ENCODE measurements at places on chromosomes 5 and 9.

GRCh38 chr5:142981475-142981874 lies 211.3 kb downstream of the ARHGAP26 start:
- no peak for DNase-seq

GRCh38 chr5:170503990-170504596 lies at the start of gene KCNIP1:
Gene KCNIP1 (plus strand): TSS chr5:170504020.
- DNase-seq, result no peak

DNA sequence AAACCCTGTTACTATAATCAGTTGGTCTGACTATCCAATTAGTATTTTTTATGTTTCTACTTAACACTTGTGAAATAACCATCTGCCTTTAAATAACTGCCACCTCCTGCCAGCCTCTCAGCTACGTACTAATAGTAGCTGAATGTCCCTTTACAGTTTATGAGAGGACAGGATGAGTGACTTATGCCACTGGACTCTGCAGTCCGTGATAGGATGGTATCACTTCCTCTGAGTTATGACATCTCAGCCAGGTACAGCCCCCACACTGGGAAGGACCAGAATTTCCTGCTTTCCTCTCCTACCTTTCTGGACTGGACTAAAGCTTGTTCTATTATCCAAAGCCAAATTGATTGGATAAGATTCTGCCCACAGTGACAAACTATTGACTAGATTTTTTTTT lies 102.9 kb downstream of the ZFAND5 start:
- DNase-seq, result no peak

DNA sequence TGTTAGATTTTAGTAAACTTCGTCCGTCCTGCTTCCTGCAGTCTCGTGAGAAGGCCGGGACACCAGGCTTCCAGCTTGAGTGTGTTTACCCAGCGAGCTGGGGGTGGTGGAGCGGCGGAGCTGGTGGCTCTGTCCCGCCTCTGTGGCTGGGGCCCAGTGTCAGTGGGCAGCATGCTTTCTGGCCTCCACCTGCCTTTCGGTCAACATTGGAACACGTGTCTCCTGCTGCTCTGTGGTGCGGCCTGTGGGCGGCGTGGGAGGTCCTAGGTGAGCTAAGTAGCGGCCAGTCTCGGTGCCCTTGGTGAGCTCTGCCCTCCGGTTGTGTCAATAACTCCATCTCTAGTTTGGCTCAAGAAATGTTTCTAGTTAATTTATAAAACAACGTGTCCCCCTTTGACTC lies 125.9 kb downstream of the GADD45G start:
- DNase-seq, result no peak

GRCh38 chr9:104082168-104082567 lies 11.9 kb upstream of the SMC2 start:
- DNase-seq, result no peak

DNA sequence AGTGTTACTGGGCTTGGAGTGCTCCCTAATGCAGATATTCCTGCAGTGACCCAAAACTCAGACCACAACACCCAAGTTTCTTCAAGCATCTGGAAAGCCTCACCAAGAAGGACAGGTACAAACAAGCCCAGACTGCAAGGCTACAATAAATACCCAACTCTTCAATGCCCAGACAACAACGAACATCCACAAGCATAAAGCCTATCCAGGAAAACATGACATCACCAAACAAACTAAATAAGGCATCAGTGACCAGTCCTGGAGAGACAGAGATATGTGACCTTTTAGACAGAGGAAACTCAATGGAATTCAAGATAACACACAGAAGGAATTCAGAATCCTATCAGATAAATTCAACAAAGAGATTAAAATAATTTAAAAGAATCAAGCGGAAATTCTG lies 605.6 kb downstream of the PDE4D start:
- DNase-seq, result no peak

DNA sequence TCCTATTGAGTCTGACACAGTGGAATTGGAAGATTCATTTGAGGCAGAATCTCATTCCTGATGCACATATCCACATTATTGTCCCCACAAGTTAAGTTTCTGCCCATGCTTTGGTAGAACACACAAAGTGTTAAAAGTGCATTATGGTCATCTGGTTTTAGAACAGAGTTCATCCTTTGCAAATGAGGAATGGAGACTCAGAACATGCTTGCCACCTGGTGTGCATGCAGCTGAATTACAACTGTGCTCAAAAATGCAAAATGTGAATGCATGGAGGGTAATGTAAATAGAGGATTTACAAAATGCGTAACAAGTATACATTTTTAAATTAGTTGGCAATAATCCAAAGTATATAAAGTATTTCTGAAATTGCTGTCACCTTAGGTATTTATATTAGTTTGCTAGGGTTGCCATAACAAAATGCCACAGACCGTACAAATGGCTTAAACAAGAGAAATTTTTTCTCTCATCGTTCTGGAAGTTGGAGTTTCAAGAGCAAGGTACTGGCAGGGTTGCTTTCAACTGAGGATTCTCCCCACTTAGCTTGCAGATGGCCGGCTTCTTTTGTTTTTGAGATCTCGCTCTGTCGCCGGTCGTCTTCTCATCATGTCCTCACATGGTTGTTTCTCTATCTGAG lies 671.1 kb downstream of the TAF11L14 start:
- no peak for DNase-seq

DNA sequence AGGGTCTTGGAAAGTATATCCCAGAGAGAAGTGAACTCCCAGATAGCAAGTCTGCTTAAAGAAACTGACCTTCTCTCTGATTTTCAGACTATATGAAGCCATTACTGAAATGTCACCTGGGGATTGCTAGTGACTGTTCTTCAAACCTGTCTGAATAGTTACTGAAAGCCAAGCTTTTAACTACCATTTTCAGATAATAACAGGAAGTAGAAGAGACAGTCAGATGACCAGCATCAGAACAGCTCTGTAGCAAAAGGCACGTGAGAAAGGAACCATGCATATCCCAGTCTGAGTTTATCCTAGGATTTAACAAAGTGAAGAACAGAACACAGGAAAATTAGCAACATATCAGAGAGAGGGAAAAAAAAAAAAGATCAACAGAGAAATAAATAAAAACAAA lies 74.9 kb upstream of the SELENOP start:
- DNase-seq, result no peak

GRCh38 chr5:27392716-27393115 lies 354.3 kb upstream of the CDH9 start:
- DNase-seq, result no peak

DNA sequence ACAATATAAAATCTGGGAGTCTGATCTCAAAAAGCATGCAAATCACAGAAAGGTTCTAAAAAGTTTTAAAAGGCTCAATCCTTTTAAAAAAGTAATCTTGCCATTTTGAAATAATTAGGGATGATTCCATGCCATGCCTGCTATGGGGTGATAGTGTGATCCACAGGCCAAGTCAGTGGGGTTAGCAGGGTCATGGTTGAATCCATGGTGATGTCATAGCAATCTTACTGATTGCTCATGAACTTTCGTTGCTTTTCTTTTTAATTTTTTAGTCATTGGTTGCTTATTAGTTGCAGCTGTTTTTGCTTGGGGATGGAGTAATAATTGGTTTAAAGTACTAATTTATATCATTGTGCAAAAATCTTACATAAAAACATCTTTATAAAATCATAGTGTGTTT lies 485.0 kb downstream of the ENC1 start:
- no peak for DNase-seq

DNA sequence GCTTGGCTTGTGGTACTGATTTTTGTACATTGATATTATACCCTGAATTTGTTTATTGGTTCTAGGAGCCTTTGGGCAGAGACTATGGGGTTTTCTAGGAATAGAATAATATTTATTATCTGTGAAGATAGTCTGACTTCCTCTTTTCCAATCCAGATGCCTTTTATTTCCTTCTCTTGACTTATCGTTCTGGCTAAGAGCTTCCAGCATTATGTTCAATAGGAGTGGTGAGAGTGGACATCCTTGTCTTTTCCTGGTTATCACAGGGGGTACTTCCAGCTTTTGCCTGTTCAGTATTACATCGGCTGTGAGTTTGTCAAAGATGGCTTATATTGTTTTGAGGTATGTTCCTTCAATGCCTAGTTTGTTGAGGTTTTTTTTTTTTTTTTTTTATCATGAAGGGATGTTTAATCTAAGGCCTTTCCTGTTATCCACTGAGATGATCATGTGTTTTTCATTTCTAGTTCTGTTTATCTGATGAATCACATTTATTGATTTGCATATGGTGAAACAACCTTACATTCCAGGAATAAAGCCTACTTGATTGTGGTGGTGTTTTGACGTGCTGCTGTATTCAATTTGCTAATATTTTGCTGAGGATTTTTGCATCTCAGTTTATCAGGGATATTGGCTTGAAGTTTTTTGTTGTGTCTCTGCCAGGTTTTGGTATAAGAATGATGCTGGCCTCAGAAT lies 77.5 kb downstream of the CERT1 start:
- no peak for DNase-seq

- DNase-seq, result no peak
These were observed 24.5 kb upstream of the PDZD2 start for GRCh38 chr5:31614151-31615020.

GRCh38 chr5:110751902-110752762 lies 13.3 kb downstream of the SLC25A46 start:
- DNase-seq, result peak; percentile 25
